Mesothelial cell of epicardium (in vitro differentiated cells): ENCODE measurements at places on chromosomes 3 and 15.

DNA sequence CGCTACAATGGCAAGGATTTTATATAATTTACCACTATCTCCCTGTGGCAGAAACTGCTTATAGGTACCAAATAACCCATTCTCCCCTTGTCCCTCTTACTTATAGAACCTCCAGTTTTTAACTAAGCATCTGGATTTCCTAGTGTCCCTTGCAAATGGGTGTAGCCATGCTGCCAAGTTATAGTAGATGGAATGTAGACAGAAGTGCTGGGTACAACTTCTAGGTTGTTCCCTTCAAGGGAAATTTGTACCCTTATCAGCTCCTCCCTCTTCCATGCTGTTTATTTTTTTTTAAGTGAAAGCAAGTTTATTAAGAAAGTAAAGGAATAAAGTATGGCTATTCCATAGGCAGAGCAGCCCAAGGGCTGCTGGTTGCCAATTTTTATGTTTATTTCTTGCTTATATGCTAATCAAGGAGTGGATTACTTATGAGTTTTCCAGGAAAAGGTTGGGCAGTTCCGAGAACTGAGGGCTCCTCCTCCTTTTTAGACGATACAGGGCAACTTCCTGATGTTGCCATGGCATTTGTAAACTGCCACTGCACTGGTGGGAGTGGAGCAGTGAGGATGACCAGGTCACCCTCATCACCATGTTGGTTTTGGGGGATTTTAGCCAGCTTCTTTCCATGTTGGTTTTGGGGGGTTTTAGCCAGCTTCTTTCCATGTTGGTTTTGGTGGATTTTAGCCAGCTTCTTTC is 40.1 kb upstream of the TM4SF19 start:
- H3K4me3 ChIP-seq, result no peak overlapping the region
- no peaks in the 10 kb centered on the region for H3K27me3 ChIP-seq
- no peak for DNase-seq
- H3K27ac ChIP-seq, result no peak overlapping the region

GRCh38 chr3:178480795-178481194 is 55.4 kb upstream of the KCNMB2 start:
- no peaks in the 10 kb centered on the region for H3K36me3 ChIP-seq
- H3K27me3 ChIP-seq, result peaks cover 3% of the 10 kb centered on the region
- H3K27ac ChIP-seq, result no peak overlapping the region
- no peak overlapping the region for H3K4me3 ChIP-seq

DNA sequence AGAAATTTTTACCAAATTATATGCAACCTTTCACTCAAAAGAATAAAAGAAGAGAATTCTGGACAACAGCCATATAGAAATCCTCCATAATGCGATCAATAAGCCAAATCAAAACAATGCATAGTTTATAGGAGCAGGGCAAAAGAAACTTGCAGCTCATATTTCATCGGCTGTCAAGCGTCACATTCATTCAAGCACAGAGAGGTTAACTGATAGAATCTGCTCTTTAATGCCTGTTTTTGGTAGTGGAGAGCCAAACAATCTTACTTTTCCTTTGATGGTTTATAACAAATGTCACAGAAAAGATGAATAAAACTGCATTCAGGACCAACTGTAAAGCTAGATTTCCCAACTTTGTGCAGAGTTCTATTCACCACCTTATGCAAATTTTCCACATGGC is 35.4 kb downstream of the PRTG start:
- DNase-seq, result no peak
- peaks cover 25% of the 10 kb centered on the region for H3K4me1 ChIP-seq
- no peaks in the 10 kb centered on the region for H3K27me3 ChIP-seq

- H3K27ac ChIP-seq, result no peak overlapping the region
- H3K36me3 ChIP-seq, result no peaks in the 10 kb centered on the region
- no peak for DNase-seq
- H3K4me3 ChIP-seq, result no peak overlapping the region
These were observed 66.6 kb upstream of the TAMM41 start for GRCh38 chr3:11913316-11913715.

GRCh38 chr3:80238152-80238551 is 470.4 kb upstream of the ROBO1 start:
- no peak overlapping the region for H3K27ac ChIP-seq
- no peak overlapping the region for H3K4me3 ChIP-seq
- H3K36me3 ChIP-seq, result no peaks in the 10 kb centered on the region
- peaks cover 10% of the 10 kb centered on the region for H3K4me1 ChIP-seq

- no peak for DNase-seq
- no peaks in the 10 kb centered on the region for H3K36me3 ChIP-seq
- no peaks in the 10 kb centered on the region for H3K4me1 ChIP-seq
- H3K27me3 ChIP-seq, result no peaks in the 10 kb centered on the region
- H3K4me3 ChIP-seq, result no peak overlapping the region
- H3K27ac ChIP-seq, result no peak overlapping the region
These were observed 103.6 kb downstream of the ERC2 start for GRCh38 chr3:56364665-56365064.

GRCh38 chr3:161028555-161029153 is 76.5 kb downstream of the B3GALNT1 start:
- H3K36me3 ChIP-seq, result peaks cover 11% of the 10 kb centered on the region
- DNase-seq, result no peak
- H3K4me1 ChIP-seq, result peaks cover 11% of the 10 kb centered on the region

- no peaks in the 10 kb centered on the region for H3K27me3 ChIP-seq
- peaks cover 3% of the 10 kb centered on the region for H3K36me3 ChIP-seq
- no peak for DNase-seq
These were observed 110.3 kb upstream of the MYO5C start for GRCh38 chr15:52405856-52406255.

DNA sequence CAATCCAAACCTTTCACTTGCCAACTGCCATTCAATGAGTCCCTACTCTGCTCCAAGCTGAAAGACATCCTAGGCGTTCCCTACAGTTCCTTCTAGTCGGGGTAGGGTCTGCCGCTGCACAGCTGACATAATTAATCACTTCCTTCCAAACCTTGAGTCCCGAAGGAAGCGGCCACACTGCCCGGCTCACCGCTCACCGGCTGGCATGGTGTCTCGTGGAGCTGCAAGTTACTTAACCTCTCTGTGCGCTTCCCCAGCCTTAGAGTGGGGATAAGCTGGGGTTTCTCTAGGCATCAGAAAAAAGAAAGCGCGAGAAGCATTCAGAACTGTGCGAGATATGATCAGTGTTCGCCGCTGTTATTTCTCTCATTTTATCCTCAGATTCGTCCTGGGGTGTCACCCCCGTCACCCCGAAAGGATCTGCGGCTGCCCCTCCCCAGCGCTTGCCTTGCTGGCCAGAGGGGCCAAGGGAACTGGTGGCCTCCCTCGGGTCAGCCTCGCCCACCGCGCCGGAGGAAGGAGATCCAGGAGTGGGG is 748 bp downstream of the MRPS25 start:
- H3K4me3 ChIP-seq, result peak overlapping the region; percentile 98
- H3K4me1 ChIP-seq, result peaks cover 19% of the 10 kb centered on the region
- peak overlapping the region; percentile 71 for H3K27ac ChIP-seq
- no peak for DNase-seq
- peaks cover 14% of the 10 kb centered on the region for H3K36me3 ChIP-seq

DNA sequence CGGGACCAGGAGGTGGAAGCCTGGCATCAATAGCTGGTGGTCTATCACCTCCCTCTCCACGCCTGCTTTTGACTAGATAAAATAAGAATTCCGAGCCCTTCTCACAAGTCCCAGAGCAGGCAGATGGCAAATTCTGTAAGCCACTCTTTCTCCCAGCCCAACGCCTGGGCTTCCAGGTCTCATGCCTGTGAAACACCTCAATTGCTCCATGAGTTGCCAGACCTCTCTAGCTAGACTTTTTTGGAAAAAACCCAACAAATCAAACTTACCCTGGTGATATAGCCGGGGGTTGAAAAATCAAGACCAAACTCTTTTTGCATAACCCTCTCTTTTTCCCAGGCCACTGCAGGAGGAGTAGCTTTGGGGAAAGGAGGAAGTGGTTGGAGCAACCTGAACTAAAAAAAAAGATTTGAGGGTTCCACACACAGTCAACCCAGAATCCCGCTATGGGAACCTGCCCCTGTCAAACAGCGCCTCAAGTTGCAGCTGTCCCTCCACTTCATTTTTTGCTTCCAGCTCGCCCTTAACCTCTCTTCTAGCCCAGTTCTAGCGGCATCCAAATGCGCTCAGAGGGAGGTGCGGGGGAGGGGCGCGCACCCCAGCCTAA is 7.0 kb downstream of the BHLHE40 start:
- peaks cover 56% of the 10 kb centered on the region for H3K4me1 ChIP-seq
- H3K27me3 ChIP-seq, result peaks cover 1% of the 10 kb centered on the region
- peak; percentile 58 for DNase-seq

DNA sequence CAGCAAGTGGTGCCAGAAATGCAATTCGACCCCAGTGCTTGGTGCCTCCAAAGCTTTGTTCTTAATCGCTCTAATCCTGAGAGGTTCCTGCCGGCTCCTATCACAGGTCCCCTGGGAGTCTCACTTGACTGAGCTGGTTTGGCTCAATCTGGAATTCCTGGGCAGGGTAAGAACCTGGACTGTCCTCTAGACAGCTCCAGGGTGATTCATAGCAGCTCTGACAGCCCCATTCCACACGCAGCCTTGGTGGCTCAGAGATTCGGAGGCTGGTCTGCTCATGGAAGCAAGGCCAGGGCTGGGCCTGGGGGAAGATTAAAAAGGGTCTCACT is 37.9 kb downstream of the MYO5C start:
- peaks cover 3% of the 10 kb centered on the region for H3K36me3 ChIP-seq
- peaks cover 14% of the 10 kb centered on the region for H3K4me1 ChIP-seq
- H3K27me3 ChIP-seq, result no peaks in the 10 kb centered on the region

GRCh38 chr15:28933710-28934445 is 48.1 kb downstream of the APBA2 start:
- DNase-seq, result no peak
- H3K4me1 ChIP-seq, result no peaks in the 10 kb centered on the region
- H3K27me3 ChIP-seq, result no peaks in the 10 kb centered on the region
- peaks cover 10% of the 10 kb centered on the region for H3K36me3 ChIP-seq
- no peak overlapping the region for H3K4me3 ChIP-seq

DNA sequence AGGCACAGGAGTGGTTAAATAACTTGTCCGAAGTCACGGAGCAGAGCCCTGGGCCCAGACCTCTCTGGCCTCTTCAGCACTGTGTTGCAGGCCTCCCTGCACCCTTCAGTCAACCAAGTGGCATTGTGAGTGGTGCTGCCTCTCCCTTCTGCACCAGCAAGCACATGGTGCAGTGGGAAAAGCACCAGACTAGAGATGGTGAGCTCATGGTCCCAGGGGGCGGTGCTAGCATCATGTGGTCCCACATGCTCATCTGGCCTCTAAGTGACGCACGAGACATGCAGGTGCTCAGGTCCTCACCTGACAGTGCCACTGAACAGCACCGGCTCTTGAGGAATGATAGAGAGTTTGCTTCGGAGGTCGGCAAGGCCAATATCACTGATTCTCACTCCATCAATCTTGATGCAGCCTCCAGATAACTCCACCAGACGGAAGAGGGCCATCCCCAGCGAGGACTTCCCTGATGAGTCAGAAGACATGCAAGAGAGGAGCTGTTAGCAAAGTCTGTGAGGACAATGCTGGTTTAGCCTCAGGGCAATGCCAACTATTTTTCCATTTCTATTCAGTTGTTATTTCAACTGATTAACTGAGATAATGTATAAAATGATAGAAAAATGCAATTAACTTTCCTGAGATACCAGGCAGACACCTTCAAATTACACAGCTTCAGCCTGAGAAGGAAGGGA is 53.1 kb upstream of the PARL start:
- peaks cover 37% of the 10 kb centered on the region for H3K36me3 ChIP-seq
- no peak overlapping the region for H3K27ac ChIP-seq
- H3K4me1 ChIP-seq, result no peaks in the 10 kb centered on the region
- DNase-seq, result no peak
- H3K4me3 ChIP-seq, result no peak overlapping the region
- no peaks in the 10 kb centered on the region for H3K27me3 ChIP-seq

GRCh38 chr3:23798876-23799275 is 6.9 kb upstream of the UBE2E1 start:
- H3K27ac ChIP-seq, result no peak overlapping the region
- peaks cover 3% of the 10 kb centered on the region for H3K4me1 ChIP-seq
- no peaks in the 10 kb centered on the region for H3K27me3 ChIP-seq
- DNase-seq, result no peak

DNA sequence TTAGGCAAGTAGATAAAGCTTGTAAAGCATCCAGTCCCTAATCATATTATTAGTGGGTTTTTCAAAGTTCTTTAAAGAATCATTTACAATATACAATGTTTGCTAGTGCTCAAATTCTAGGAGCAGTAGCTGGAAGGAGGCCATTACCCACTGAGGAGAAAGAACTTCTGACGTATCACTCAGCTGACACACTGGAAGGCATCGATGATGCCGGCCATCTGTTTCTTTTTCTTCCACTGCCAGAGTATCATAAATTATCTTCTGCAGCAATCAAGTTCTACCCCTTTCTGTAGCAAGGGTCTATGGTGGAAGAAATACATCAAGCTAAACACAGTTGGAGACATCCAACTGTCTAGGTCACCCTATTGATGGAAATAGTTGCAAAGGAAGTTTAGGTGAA is 243.2 kb upstream of the LRRN1 start:
- no peaks in the 10 kb centered on the region for H3K27me3 ChIP-seq
- no peaks in the 10 kb centered on the region for H3K36me3 ChIP-seq
- H3K4me1 ChIP-seq, result peaks cover 10% of the 10 kb centered on the region
- no peak overlapping the region for H3K27ac ChIP-seq
